Hematopoietic multipotent progenitor cell treated with erythropoietin and hydrocortisone succinate and interleukin-3 and kit ligand, for 8 days (in vitro differentiated cells): ENCODE measurements at places on chromosomes 2 and 18.

- no peak for DNase-seq
Measured at GRCh38 chr2:72233211-72233610, 85.5 kb upstream of the CYP26B1 start.

GRCh38 chr2:135226961-135227360 lies 174.9 kb downstream of the RAB3GAP1 start:
- DNase-seq, result no peak

DNA sequence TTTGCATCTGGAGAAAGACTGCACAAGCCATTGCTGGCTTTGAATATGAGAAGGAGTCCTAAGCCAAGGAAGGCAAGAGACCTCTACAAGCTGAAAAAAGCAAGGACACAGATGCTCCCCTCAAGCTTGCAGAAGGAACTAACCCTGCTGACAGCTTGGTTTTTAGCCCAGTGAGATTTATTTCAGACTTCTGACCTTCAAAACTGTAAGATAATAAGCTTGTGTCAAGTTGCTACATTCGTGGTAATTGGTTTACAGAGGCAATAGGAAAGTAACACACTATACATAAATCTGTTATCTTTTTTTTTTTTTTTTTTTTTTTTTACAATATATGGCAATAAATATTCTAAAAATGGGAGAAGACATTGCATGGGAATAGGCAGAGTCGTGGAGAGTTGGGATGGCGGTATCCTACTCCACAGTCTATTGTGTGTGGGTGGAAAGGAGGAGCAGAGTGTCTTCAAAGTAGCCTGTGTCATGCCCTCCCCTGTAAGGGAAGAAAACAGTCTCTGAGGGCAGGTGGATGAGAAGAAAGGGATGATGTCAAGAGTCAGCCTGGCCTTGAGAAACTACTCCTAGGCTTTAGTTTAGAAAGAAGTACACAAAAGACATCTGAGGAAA lies 196.9 kb downstream of the THSD7B start:
- DNase-seq, result no peak

DNA sequence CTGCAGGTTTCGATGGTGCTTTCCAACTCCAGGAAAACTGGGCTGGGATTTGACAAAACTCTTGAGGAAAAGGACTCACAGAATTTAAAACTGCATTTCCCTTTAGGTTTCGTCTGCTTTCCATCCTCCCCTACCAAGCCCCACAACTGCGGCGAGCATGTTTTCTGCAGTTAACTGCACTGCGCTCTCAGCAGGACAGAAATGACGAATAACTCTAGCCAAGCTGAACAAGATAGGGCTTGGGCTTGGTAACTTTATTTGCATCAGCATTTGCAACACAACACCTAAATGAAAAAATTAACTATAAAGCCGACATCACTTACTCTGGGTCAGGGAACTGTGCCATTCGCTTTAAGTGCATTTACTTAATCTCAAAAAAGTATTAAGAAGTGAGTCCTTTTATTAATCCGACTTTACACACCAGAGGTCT lies 669 bp upstream of the PIKFYVE start:
- no peak for DNase-seq

- DNase-seq, result no peak
Measured at GRCh38 chr18:52409727-52410126, 69.7 kb downstream of the DCC start.

DNA sequence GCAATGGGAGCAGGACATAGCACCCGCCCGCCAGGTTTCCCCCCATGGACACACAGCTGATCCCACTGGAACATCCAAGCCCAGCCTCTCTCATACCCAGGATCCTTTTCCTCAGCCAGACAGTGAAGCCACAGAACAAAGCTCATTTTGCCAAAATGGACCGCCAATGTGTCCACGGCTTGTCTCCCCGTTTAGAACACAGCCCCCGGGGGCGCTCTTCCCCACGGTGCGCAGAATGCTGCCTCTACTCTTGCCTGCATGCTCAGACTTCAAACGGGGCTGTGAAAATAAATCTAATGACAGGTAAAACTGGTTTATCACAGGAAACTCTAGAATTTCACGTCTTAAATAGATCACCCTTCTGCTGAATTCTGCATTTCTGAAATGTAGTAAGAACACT lies 548.5 kb upstream of the ID2 start:
- no peak for DNase-seq

DNA sequence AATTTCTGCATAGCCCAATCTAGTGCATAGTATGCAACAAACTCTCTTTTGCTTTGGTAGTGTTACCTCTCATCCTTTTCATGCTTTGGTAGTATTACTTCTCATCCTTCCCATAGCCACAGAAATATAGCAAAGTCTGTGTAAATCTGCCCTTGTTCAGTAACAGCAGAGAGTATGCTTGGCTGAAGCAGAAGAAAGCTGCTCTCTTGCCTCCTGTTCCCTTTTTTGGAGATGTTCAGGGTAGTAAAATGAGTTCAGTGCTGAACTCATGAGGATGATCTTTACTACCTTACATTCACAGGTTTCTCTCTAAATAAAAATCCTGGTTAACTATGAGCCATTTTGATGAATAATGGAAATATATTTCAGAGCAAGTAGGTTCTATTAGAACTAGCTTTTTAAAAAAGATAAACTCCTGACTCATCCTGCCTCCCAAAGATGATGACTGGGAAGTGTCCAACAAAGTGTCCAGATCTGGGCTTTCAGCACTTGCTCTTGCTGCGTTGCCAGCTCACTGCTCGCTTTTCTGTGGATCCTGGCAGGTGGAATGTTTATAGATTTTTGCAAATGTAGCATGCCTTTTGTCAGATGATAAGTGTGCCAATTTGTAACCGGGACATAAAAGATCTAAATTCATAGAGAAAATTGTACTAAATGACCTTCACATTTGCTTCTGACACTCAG lies 29.4 kb upstream of the CHMP3 start:
- DNase-seq, result no peak

DNA sequence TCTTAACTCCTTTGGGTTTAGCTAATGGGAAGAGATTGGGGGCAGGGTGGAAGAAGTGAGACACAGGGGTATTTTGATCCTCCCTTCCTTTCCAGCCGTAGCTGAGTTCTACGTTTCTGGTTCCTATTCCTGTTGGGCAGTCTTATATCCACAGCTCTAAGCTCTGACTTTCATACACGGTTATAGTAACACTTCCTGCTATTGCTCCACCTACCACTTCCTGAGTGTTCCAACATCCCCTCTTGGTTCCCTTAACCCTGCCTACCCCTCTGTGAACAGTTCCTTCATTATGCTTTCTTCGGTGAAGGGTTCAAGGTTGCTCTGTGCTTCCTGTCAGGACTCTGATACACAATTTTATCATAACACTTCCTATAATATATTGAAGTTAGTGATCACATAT lies 205.1 kb downstream of the DNAH7 start:
- no peak for DNase-seq

GRCh38 chr2:152097801-152098495 lies 896 bp downstream of the CACNB4 start:
- no peak for DNase-seq

- no peak for DNase-seq
Measured at GRCh38 chr2:171308280-171309054, 125.3 kb downstream of the METTL8 start.

DNA sequence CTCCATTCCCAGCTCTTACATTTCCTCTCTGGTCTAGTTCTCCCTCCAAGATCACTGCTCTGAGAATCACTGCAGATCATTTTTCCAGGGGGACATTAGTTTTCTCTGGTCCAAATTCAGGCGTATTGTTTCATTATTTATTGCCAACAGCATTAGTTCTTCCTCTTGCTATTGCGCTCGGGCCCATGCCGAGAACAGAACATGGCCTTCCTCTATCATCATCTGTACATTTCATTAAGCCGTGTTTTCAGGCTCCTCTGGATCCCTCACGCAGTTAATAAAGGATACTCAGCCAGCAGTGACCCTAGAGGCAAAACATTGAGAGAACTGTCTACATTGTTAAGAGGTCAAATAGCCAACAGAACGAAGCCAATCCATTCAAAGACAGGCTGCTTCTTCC lies 63.9 kb downstream of the CCBE1 start:
- no peak for DNase-seq

DNA sequence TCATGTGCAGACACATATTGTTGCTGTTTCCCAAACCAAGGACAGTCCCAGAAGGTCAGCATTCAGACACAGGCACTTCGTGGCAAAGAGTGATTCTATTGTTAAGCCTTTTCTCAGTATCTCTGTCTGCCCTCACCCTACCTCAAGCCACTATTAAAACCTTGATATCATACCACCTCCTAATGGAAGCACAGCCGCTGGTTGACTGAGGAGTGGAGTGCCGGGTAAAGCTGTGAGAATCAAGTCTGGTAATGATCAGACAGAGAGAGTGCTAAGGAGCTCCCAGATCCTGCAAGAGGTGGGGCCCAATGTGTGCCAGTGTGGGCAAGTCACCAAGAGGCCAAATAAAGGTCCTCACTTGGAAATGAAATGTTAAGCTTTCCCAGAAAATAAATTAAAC lies 819.5 kb downstream of the BCL11A start:
- DNase-seq, result no peak

GRCh38 chr2:144470334-144470733 lies 49.6 kb downstream of the ZEB2 start:
- DNase-seq, result no peak

DNA sequence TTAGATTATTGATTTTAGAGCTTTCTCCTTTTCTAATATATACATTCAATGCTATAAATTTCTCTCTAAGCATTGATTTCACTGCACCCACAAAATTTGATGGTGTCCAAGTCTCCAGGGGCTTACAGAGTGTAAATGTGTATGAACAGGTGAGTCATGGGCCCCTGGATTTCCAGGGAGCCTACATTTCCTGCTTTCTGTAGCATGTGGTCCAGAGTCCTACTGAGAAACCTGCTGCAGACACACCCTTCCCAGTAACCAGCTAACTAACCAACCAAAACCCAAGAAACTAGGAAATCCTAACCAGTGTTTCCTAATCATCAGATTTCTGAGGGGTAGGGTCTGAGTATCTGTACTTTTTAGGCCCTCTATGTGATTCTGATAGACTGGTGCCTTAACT lies 39.5 kb upstream of the TANC1 start:
- DNase-seq, result no peak

- DNase-seq, result no peak
Measured at GRCh38 chr2:19848952-19849351, 52.8 kb downstream of the TTC32 start.

DNA sequence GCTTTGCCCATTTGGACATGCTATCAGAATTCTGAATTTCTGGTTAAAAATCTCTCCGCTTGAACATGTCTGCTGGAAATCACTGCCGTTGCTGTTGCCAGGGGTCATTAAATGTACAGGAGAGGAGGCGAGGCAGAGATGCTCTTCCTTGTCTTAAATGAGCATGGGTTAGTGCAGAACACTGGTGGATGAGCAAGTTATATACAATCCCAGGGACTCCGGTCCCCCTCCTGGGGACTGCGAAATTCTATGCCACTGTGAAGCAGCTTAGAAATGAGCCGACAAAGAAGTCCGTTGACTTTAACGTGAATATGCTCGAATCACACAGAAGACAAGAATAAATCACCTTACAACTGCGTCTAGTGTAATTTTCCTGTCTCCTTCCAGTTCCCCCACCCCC lies 95.1 kb upstream of the KLHL14 start:
- DNase-seq, result no peak

DNA sequence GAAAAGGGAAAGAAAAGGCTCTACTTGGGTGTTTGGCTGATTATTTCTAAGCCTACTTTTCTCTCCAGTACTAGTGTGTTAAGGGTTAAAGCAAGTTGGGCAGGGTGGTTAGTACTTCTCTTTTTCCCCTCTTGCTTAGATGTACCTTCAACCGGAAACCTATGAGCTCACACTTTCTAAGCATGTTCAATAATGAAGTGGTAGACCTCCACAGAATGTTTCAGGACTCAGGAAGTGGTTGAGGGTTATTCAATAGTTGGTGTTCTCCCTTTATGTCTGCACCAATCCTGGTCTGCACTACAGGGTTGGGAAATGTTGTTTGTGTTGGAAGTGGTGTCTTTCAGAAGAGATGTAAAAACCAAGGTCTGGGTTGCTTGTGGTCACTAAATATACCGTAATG lies 137.1 kb downstream of the ZEB2 start:
- peak; percentile 64 for DNase-seq

- DNase-seq, result peak; percentile 76
Measured at GRCh38 chr2:197707316-197708213, 2.4 kb downstream of the MARS2 start.

- no peak for DNase-seq
Measured at GRCh38 chr2:134086594-134087219, 167.2 kb upstream of the MGAT5 start.

- peak; percentile 32 for DNase-seq
Measured at GRCh38 chr2:222024932-222025880, 273.6 kb downstream of the PAX3 start.

- DNase-seq, result no peak
Measured at GRCh38 chr2:170714381-170715061, 616 bp upstream of the SP5 start.

- DNase-seq, result peak; percentile 38
Measured at GRCh38 chr2:216059233-216059834, 22.3 kb downstream of the PECR start.

- no peak for DNase-seq
Measured at GRCh38 chr2:3954261-3954660, 250.9 kb downstream of the DCDC2C start.

DNA sequence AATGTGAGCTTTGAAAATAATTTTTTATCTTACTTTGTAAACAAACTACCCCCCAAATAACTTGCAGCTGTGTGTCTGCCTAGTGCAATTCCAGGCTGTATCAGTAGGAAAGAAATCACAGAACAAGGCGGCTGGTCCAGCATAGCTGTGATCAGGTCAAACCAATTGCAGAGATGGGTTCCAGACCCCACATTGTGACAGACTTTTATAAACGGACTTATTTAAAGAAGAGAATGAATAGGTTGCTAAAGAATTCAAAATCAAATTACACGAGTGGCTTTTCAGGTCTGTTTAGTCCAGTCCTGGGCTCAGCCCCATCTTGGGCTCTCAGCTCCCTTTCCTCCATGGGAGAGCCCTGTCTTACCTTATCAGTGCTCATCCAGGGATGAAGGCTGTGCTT lies 11.1 kb downstream of the BMP10 start:
- no peak for DNase-seq

DNA sequence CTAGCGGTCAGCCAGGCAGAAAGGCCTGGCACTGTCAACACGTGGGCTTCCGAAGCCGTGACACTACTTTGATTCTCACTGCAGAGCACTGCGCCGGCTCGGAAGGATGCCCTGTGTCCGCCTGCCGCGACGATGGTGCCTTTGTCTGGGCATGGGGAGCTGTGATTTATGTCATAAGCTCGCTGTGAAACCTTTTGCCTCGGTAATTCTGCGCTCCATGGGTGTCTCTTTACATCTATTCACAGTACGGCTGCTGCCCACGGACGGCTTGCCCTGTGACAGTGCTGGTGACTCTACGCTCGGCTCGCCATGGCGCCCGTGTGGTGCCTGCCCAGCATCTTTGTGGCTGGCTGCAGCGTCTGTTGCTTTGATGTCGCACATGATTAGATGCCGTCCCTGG lies 43.1 kb upstream of the GBX2 start:
- DNase-seq, result no peak

- DNase-seq, result no peak
Measured at GRCh38 chr2:58045580-58046334, 849 bp upstream of the VRK2 start.

DNA sequence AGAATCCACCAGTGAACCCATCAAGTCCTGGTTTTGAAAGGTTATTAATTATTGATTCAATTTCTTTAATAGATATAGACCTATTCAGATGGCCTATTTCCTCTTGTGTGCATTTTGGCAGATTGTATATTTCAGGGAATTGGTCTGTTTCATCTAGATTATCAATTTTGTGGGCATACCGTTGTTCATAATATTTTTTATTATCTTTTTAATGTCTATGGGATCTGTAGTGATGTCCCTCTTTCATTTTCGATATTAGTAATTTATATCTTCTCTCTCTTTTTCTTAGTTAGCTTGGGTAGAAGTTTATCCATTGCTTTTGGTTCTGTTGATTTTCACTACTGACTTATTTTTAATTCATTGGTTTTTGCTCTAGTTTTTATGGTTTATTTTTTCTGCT lies 39.9 kb upstream of the TANC1 start:
- no peak for DNase-seq
